ENCODE measurements at places on chromosomes 16 and 17.
A peak's percentile ranks its signal among the peaks of the same experiment; 100 is the strongest.

- DNase-seq = no peak
These were observed 10.7 kb downstream of the GNAO1 start for GRCh38 chr16:56202036-56202435.

DNA sequence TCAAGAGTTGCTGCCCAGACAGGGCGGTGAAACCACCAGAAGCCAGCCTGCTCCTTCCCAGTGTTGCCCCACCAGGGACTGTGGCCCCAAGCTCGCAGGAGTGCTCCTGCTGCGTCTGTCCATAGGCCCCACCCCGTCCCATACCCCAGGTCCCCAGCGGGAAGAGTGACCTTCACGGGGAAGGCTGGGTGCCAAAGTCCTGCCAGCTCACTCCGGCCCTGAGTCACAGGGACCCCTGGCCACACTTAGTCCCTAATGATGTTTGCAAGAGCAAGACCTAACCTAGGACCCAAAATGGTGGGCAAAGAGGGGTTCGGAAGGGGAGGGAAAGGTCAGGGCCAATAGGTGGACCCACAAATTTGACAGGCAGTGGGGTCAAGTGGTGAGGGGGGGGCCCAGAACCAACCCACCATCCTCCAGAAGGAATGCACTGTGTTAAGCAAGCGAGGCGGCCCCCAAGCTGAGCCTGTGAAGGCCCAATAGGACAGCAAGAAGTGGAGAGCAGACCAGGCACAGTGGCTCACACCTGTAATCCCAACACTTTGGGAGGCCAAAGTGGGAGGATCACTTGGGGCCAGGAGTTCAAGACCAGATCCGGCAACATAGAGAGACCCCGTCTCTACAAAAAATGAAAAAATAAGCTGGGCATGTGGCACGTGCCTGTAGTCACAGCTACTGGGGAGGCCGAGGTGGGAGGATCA lies 3.3 kb downstream of the DOK4 start:
- DNase-seq = no peak

DNA sequence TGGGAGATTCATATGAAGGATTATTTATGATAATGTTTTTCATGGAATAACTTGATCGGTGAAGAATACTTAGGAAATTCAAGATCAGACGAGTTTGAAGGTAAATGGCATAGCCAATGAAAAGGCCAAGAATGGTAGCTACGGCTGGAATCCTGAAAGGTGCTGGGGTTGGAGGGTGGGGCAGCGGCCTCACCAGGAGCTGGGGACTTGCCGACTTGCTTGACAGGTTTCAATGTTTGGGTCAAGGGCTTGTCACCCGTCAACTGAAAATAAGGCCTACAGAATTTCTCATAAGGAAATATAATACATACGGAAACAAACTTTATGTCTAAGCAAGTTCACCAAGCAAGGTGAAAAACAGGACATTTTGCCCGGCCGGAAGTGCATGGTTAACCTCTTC lies 9.9 kb downstream of the CRYM start:
- no peak for DNase-seq

GRCh38 chr17:81039096-81039495 lies 4.1 kb downstream of the BAIAP2 start:
- no peak for DNase-seq

GRCh38 chr17:27559506-27560481 lies 71.2 kb upstream of the LGALS9 start:
- DNase-seq = peak; percentile 77

GRCh38 chr17:7846765-7847661 lies 7.9 kb upstream of the TMEM88 start:
- no peak for DNase-seq

DNA sequence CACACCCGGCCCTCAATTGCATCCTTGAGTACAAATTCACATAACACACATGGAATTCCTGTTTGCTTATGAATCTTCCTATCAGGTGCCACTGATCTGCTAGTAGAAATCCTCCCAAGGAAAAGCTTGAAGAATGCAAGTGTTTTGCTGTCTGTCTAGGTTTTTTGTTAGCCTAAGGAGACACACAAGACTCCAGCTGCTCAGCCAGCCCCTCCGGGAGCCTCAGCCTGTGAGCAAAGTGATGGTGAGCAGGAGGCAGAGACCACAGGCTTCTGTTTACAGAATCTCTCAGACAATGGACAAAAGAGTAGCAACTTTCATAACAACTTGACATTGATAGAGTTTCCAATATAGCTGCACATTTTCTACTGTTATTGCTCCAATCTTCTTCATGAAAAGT lies 18.4 kb upstream of the PRKCA start:
- DNase-seq = peak; percentile 32

DNA sequence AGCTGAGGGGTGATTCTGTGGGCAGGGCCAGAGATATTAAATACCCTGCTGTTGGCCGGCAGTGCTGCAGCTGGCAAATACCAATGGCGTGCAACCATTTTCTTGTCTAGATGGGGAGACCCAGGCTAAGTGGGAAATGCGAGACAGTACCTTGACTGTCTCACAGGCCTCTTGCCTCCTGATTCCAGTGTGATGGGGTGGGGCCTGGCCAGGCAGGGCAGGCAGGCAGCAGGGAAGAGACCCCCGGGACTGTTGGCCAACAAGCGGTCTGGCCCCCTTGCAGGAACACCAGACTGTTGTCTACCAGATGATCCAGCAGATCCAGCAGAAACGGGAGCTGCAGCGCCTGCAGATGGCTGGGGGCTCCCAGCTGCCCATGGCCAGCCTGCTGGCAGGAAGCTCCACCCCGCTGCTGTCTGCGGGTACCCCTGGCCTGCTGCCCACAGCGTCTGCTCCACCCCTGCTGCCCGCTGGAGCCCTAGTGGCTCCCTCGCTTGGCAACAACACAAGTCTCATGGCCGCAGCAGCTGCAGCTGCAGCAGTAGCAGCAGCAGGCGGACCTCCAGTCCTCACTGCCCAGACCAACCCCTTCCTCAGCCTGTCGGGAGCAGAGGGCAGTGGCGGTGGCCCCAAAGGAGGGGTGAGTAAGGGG lies 5.7 kb upstream of the CISD3 start:
- no peak for DNase-seq

DNA sequence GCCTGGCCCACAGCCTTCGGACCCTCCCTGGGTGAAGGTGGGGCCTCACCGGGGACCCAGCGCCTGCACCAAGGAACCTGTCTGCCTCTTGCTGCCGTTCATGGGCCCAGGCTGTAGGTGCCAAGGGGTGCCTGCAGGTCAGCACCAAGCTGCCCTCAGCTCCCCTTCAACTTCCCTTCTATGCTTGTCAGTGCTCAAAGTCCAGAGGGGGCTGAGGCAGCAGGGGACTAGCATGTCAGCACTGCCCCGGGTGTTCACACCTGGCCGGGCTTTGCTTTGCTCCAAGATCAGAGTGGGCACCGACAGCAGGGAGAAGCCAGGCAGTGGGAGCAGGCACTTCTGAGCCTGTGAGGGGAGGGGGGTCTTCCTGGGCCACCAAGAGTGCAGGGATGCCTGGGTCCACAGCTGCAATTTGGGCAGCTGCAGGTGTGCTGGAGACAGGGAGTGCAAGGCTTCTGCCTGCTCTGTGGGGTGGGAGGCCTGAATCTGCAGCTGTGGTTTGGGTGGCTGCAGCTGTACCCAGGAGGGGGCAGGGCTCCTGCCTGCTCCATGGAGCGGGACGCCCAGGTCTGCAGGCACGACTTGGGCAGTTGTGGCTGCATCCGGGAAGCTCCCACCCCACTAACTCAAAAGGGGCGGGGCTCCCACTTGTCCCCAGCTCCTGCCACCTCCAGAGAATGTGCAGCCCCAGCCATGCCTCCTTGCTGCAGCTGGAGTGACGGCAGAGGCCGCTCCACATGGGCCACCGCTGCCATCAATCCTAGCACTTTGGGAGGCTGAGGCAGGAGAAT lies 27.6 kb upstream of the PRM1 start:
- DNase-seq = no peak

DNA sequence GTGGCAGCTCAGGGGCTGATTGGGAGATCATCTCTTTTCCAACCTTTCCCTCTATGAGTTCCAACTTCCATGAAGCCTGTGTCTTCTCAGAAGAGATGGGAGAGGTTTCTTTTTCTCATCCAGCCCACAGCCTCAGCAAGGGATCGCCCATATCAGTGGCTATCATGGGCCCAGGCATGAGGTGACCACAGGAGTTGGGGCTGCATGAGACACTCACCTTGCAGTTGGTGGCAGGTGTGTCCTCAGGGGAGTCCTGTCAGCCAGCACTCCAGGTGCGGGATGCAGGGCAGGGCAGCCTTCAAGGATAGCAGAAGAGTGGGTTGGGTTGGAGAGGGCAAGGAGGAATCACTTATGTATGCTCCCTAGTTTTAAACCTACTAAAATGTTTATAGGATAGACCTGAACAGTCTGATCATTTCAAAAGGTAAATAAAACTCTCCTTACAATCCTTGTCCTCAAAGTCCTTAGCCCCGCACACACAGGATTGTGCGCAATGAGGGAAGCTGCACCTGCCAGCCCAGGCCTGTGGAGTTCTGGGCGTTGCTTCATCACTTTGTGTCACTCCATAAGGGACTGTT lies 811.1 kb downstream of the KCNJ18 start:
- no peak for DNase-seq

Measured in NCI-H226 (cell line).